ENCODE measurements at places on chromosomes 6 and 20.

GRCh38 chr6:81997090-81997926, 244.8 kb upstream of the TENT5A start:
- no peak for DNase-seq

DNA sequence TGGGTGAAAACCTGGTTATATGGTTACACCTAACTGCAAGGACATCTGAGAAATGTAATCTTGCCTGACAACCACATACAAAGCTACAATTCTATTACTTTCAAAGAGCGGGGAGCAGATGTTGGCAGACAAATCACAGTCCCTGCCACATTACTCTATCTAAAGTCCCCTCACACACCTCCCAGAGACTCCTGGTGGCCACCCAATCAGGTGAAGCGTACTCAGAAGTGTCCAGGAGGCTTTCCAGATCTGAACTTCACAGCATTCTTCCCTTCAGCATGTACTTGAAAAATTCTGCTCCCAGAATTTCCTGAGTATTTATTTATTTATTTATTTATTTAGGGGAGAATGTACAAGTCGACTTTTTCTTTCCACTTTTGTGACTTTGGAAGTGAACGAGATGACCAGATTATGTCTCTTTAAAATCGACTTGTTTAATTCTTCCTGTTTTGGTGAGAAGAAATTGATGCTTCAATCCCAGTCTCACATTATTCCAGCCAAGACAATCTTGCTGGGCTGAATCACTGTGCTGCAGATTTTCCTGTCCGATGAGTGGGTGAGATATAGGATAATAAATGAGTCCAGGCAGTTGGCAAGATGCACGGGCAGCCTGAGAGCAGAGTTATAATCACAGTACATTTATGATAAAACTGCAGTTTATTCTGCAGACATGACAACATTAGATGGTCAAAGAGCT, 46.9 kb upstream of the POPDC3 start:
- DNase-seq = no peak

GRCh38 chr6:37618916-37619590, 78.6 kb downstream of the MDGA1 start:
- DNase-seq = no peak

GRCh38 chr20:57616143-57616951, 3.9 kb downstream of the ZBP1 start:
- DNase-seq = no peak

GRCh38 chr6:37500294-37500608, 558 bp upstream of the CCDC167 start:
- no peak for DNase-seq

DNA sequence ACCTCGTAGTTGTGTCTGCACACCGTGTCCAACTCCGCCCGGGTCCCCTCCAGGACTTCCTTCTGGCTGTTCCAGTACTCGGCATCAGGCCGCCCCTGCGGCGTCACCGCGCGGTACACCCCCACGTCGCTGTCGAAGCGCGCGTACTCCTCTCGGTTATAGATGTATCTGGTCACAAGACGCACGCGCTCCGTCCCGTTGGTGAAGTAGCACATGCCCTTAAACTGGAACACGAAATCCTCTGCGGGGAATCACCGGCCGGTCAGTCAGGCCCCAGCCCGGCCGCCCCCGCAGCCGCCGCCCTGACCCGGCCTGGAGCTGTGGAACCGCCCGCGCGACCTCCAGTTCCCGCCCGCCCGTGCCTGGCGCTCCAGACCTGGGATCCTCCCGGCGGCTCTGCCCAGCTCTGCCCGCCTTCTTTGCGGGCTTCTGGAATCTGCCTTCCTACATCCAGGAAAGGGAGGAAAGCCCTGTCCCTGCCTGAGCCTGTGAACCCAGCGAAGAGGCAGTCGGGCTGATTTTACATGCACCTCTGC, 1.6 kb downstream of the HLA-DQB1 start:
- DNase-seq = no peak

- peak; percentile 39 for DNase-seq
Observed at GRCh38 chr6:63643862-63644261, 8.3 kb downstream of the PHF3 start.

GRCh38 chr20:58020656-58021454, 207.6 kb downstream of the ANKRD60 start:
- DNase-seq = no peak

DNA sequence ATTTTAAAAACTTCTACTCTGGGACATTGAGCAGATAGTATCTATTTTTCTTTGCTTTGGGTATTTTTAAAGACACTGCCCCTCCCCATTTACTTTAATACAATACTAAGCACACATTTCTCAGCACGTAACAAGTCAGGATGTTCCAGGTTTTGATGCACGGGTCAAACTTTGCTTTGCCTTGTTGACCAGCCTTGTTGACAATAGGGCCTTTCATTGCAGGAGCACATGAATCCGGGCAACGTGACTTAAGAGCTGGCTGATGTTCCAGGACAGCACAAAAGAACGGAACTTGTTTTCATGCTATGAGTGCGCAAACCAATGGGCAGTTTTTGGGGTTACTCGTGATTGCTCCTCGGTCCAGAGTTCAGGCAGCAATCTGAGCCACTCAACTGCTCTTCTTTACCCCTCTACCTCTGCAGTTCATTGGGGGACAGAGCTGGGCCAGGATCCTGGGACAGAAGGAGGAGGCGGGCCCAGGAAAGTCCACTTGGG, 78.6 kb upstream of the SLC22A16 start:
- DNase-seq = no peak

DNA sequence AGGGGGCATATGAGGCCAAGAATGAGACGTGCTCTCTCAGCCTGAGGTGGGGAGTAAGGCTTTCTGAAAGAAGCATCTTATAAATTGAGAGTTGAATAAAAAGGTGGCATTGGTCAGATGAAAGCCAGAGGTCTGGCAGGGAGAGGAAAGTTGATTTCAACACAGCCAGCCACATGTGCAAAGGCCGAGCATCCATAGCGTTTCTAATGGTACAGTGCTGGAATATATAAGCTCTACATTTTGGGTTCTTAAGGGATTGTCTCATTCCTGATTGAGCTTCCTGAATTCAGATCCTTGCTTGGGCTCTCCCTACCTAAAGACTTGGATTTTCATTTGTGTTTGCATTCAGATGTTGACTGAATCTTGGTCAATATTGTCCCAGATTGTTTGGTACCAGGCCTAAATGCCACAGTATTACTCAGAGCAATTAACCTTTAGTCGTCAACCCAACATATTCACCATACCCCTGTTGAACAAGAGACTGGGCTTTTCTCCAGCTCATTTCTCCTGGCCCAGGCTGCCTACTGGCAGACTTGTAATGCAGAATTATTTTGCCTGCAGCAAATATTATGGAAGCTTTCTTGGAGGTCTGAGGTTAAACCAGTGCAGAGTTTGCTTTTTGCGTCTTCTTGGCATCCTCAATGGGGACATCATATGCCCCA, 14.5 kb upstream of the BCAS1 start:
- no peak for DNase-seq

DNA sequence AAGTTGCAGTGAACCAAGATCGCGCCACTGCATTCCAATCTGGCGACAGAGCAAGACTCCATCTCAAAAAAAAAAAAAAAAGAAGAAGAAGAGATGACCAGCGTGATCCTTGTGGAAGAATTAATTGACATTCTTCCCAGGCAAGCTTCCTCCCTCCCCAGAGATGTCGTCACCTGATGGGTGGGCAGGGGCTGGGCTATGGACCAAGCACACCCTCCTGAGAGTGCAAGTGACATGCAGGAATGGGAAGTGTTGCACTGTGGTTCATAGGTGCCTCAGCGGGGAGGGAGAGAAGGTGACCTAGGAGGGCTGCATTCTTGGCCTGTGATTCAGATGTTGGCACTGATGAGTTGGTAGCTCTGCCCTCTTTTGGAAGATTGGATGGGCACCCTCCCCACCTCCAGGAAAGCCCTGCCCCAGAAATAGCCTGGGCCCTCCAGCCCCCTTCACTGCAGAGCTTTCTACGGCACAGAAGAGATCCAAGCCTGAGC, 37.8 kb downstream of the TAF8 start:
- no peak for DNase-seq

- DNase-seq = peak; percentile 82
Observed at GRCh38 chr20:53829724-53830521, 236.3 kb upstream of the ZNF217 start.

DNA sequence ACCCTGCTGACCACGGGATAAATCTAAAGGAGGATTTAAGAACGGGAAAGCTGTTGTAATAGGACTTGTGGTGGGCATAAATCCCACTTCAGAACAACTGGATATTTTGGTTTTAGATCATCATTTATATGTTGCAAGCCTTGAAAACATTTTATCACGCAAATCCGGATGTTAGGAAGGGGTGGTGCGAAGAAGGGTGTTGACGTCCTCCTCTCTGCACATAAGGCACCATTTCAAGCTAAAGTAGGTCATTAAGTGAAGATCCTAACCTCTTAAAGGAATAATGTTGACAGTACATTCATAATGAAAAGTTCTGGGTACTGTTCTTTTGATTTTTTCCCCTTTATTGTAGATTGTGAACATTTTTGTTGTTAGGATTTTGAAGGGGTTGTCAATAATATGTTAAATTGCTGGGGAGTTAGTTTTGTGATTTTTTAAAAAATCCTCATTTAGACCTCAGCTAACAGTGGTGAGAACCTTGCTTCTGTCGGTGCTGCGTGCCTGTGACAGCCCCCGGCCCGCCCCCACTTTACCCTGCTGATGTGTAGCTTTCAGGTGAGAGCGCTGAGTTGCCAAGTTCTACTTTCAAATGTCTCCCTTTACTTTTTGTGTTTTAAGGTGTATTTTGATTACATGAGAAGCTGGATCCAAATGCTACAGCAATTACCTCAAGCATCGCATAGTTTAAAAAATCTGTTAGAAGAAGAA, 88.8 kb downstream of the MAP3K4 start:
- DNase-seq = no peak

GRCh38 chr6:169883316-169883715, 131.9 kb downstream of the ERMARD start:
- no peak for DNase-seq

DNA sequence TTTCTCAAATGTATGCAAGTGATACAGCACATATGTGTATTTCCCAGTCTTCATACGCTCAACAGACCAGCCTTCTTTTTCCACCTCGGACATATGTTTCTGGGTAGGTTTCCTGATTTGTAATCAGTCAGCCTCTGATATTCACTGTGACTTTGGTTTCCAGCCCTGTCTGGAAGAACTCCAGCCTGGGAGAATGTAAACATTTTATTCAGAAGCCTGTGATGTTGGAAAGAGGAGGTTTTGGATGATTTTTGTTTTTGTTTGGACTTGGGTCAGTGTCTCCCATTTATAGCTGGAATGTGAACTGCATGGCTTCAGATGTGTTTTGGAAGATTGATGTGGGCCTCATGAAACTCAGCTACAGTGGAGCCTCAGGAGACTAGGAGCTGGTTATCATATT, 172.2 kb upstream of the CENPW start:
- DNase-seq = no peak

DNA sequence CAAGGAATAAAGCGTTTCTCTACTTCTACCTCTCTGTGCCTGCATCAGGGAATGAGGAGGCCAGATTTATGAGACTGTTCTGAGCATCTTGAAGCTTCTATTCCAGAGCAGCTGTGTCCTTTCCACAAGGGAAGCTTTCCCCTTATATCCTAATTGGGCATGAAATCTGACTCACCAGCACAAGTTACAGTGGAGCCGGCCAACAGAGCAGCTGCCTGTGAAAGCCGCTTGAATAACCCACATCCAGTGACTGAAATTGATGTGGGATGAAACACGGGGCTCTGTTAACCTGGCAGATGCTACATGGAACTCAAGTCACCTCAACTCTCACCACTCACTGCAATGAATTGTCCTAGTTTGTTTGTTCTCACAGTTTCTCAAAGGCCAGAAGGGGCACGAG, 400.3 kb downstream of the TFAP2A start:
- DNase-seq = no peak

GRCh38 chr6:1821513-1822183, 211.9 kb downstream of the FOXC1 start:
- no peak for DNase-seq

- no peak for DNase-seq
Observed at GRCh38 chr20:10915815-10916214, 242.0 kb upstream of the JAG1 start.

GRCh38 chr6:21450149-21450548, 143.4 kb upstream of the SOX4 start:
- no peak for DNase-seq

DNA sequence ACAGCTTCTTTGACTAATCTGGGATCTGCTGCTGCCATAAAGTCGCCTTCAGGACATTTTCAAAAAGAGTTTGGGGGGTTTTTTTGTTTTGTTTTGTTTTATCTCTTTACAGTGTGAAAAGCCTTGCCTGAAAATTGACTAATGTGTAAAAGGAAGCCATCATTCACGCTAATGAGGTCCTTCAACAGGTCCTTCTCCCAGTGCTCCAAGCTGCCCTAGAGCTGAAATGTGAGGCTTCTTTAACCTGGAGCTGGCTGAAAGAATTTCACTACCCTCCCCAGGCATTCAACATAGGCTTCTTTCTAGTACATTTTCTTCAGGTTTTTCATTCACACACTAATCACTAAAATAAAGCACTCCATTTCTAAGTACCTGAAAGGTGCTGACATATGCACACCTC, 145.1 kb upstream of the PRDM1 start:
- no peak for DNase-seq

DNA sequence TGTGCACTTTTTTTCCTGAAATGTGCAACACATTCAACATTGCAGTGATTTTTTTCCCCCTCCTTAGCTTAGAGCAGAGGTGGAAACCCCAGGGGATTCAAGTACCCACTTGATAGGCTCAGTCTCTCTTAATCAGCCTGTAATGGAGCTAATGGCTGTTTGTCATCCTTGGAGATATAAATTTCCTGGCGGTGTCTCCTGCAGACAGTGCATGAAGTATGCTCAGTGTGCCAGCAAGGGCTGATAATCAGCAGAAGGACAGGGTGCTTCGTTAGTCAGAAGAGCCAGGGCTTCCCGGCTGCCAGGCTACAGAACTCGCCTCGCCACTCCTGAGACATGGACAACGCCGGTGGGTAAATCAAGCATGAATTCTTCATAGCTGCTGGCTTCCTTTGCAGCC, 69.8 kb upstream of the PHACTR2 start:
- no peak for DNase-seq

DNA sequence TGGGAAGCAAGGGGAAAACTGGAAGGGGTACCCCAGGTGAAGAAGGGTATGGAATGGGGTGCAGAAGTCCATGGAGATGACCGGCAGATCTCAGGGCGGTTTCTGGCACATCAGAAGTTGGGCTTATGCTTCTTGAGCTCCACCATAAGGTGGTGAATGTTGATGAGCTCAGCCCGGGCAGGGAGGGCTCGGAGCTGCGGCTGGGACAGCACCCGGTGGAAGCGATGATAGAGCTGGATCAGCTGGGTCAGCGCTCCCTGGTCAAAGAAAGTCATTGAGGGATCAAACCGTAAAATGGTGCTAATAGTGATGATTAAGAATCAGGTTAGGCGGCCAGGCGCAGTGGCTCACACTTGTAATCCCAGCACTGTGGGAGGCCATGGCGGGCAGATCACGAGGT, 20.9 kb downstream of the VPS52 start:
- DNase-seq = no peak

GRCh38 chr6:53926505-53926904, 131.7 kb downstream of the LRRC1 start:
- DNase-seq = no peak

GRCh38 chr6:3869284-3869631, 20.1 kb downstream of the FAM50B start:
- DNase-seq = no peak

GRCh38 chr6:27836783-27837624, 75.2 kb downstream of the OR2B2 start:
- DNase-seq = peak; percentile 60

- no peak for DNase-seq
Observed at GRCh38 chr6:81353262-81353661, 399.2 kb downstream of the TENT5A start.

Data from KG1 (cell line).